Endothelial cell (in vitro differentiated cells): ENCODE measurements at places on chromosomes 7 and 10.

DNA sequence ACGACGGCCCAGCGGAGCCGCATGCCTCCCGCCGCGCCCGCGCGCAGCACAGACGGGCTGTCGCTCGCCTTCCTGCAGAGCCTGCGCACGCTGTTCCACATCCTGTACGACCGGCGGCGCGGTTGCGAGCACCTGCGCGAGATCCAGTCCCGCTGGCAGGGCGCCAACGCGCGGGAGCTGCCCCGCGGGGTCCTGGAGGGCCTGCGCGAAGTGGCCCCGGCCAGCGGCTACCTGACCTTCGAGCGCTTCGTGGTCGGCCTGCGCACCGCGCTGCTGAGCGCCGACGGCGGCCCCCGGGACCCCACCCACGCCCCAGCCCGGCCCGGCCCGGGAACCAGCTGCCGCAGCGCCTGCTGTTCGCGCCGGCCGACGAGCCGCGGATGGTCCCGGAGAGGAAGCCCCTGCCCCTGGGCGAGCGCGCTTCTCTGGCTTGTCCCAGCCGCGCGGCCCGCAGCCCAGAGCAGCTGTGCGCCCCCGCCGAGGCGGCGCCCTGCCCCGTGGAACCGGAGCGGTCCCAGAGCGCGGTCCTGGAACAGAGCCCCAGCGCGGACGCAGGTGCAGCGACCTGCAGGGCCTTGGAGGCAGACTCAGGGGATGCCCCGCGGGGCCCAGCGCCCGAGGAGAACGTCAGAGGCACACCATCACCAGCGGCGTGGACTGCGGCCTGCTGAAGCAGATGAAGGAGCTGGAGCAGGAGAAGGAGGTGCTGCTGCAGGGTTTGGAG lies 25.3 kb upstream of the ZNF716 start:
- H3K4me3 ChIP-seq: no peak overlapping the region
- no peak overlapping the region for H3K27ac ChIP-seq
- peaks cover 9% of the 10 kb centered on the region for H3K27me3 ChIP-seq
- H3K36me3 ChIP-seq: peaks cover 7% of the 10 kb centered on the region
- DNase-seq: no peak
- H3K4me1 ChIP-seq: no peaks in the 10 kb centered on the region

- H3K27me3 ChIP-seq: no peaks in the 10 kb centered on the region
- no peak for DNase-seq
- H3K4me1 ChIP-seq: peaks cover 7% of the 10 kb centered on the region
These were observed 184.7 kb upstream of the FZD1 start for GRCh38 chr7:91079487-91079886.

DNA sequence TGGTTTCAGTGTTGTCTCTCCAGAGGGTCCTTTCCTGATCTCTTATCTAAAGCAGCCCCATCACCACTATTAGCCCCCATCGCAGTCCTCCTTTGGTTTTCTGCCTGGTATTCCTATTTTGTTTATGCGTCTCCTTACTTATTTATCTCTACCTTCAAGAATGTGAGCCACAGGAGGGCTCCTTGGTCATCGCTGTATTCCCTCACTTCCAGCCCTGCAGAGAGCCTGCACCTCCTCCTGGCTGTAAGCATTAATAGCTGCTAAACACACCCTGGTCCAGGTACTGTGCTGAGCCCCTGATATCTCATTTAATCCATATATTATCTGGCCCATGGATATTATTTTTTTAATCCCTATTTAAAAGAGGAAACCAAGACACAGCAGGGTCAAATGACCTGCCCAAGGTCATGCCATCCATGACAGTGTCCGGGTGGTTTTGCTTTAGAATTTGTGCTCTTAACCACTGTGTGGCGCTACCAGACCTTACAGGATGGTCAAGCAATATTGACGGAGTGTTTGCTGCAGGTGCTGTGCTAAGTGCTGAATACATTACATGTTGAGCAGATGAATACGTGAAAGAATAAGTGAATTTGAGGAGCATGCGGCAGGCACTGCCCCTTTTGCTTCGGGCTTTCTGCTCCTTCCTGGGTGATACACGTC lies 227.2 kb downstream of the ADAM12 start:
- no peak overlapping the region for H3K27ac ChIP-seq
- no peak for DNase-seq
- H3K36me3 ChIP-seq: peaks cover 9% of the 10 kb centered on the region

DNA sequence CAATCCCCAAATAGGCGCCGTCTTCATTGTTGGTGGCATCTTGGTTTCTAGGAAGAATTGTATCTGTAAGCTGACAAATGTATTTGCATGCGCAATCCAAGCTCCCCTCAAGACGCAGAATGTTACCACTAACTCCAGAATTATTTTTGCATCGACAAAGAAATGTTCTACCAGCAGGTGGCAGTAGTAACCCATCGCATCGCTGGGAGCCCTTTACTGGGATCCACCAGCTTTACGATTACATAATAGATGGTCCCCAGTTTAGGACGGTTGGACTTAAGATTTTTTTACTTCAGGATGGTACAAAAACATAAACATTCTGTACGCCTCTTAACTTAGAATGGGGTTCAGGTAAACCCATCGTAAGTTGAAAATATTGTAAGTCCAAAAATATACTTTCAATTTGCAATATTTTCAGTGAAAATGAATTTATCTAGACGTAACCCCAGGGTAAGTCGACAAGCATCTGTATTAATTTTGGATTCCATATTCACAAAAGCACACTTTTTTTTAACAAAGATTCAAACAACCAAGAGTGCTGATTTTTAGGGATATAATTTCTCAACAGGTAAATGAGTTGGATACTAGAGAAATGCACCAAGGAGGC lies 114.0 kb upstream of the COBL start:
- no peak overlapping the region for H3K4me3 ChIP-seq
- no peak overlapping the region for H3K27ac ChIP-seq
- peaks cover 4% of the 10 kb centered on the region for H3K36me3 ChIP-seq

- H3K36me3 ChIP-seq: no peaks in the 10 kb centered on the region
- H3K27ac ChIP-seq: no peak overlapping the region
- H3K27me3 ChIP-seq: peaks cover 2% of the 10 kb centered on the region
- H3K4me3 ChIP-seq: no peak overlapping the region
These were observed 7.4 kb upstream of the MALRD1 start for GRCh38 chr10:19041171-19041570.

DNA sequence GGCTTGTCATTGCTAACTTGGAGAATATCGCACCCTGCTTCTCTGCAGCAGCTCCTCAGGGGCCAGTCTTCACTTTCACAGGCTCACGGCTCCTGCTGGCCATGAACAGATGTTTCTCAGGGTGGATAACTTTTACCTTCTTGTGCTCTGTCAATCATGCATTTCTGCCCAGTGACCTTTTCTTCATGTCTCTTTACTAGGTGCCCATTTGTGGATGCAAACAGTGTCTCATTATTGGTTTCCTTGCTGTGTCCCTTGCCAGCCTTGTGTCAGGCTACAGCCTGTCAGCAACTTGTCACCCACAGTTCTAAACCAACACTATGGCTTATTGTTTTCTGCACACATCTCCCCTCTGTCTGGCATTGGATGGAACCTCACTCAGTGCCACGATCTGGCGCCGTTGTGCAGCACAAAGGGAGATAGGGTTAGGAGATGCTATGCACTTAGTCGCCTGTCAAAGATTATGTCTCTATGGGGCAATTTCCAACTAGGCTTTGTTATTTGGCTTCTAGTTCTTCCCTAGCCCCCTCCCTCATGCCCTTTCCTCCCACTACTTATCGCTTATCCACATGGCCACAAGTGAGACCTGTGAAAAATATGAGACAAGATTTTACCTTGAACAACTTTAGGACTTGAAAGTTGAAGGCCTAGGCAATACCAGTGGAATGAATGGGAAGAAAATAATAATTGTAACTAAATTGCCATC lies 45.7 kb upstream of the NXPH1 start:
- H3K4me1 ChIP-seq: peaks cover 5% of the 10 kb centered on the region
- H3K27me3 ChIP-seq: peaks cover 1% of the 10 kb centered on the region
- no peak overlapping the region for H3K27ac ChIP-seq
- H3K36me3 ChIP-seq: no peaks in the 10 kb centered on the region
- H3K4me3 ChIP-seq: no peak overlapping the region

- H3K4me3 ChIP-seq: no peak overlapping the region
- DNase-seq: no peak
- H3K27me3 ChIP-seq: no peaks in the 10 kb centered on the region
These were observed 103.9 kb downstream of the PPP1R9A start for GRCh38 chr7:95011146-95011928.
